ENCODE measurements at places on chromosomes 4 and X. TPM values are rescaled to one million over a fixed set of nuclear protein-coding genes. Genes with fewer than 3 reads are reported as not detected.

Gene TMEM31
- polyA plus RNA-seq, result not detected

Gene REPS2
- polyA plus RNA-seq, result 54.0 TPM

Gene GABRB1
- 31.8 TPM for polyA plus RNA-seq

Gene SLIT2
- 7.4 TPM for polyA plus RNA-seq

Gene SCML1
- 9.1 TPM for polyA plus RNA-seq

Gene SUPT20HL2
- not detected for polyA plus RNA-seq

Data from Purkinje cell (primary cell).